ENCODE measurements at places on chromosomes 13 and 19. TPM values are rescaled to one million over a fixed set of nuclear protein-coding genes. Genes with fewer than 3 reads are reported as not detected.
A peak's percentile ranks its signal among the peaks of the same experiment; 100 is the strongest.

DNA sequence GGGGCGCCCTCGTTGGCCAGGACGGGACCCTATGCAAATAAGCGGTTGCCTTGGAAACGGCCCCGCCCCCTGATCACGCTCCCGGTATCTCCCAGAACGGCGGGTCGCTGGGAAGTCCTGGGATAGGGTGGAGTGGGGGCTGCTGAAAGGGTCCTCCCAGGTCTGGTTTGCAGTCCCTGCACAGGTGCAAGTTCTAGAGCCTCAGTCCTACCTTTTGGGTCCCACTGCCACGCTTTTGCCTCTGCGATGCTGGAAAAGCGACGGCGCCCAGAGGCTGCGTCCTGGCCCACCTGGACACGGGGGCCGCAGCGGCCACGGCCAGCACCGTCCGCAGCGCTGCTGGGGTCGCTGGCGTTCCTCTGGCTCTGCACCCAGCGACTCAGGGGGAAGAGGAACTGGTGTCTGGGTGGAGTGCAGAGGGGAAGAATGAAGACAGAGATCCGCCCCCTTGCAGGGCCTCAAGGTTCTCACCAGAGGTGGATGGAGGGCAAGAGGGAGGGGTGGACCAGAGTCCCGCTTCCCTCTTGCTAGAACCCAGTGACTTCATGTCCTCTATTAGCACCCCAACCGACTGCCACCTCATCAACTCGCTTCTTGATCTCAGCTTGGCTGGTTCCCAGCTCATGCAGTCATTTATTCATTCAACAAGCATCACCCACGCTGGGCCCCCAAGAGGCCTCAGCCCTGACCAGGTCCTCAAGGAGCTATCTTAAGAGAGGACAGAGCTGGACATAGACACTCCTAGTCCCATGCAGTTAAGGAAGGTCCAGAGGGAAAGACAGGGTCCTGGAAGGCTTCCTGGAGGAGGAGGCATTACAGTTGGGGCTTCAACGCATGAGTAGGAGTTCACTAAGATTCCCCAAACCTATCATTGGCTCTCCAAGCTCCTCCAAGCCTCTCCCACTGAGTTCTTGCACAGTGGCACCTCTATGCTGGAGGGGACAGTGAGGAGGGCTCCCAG, at the start of gene LRRC25:
Gene LRRC25 (minus strand): TSS at position 381 of the 961 bp plus-strand sequence. CDS start 659 bp downstream, outside the sequence.
- peaks cover 7% of the 10 kb centered on the region for H3K4me1 ChIP-seq
- H3K36me3 ChIP-seq: no peaks in the 10 kb centered on the region
- no peak within 1 kb of the TSS for H3K27ac ChIP-seq
- no peak within 1 kb of the TSS for H3K4me3 ChIP-seq
- DNase-seq: no peak
- no peaks in the 10 kb centered on the region for H3K27me3 ChIP-seq

The ITM2B gene
- total RNA-seq: 207 TPM

The LILRB5 gene
- not detected for total RNA-seq

The ZNF296 gene
- 1.3 TPM for total RNA-seq

The RPL36 gene
- 727 TPM for total RNA-seq

- no peaks in the 10 kb centered on the region for H3K27me3 ChIP-seq
- no peak for DNase-seq
- H3K27ac ChIP-seq: peak overlapping the region; percentile 22
- no peaks in the 10 kb centered on the region for H3K36me3 ChIP-seq
- H3K4me3 ChIP-seq: no peak overlapping the region
Measured at GRCh38 chr13:94251831-94252608, 227.5 kb downstream of the DCT start.

DNA sequence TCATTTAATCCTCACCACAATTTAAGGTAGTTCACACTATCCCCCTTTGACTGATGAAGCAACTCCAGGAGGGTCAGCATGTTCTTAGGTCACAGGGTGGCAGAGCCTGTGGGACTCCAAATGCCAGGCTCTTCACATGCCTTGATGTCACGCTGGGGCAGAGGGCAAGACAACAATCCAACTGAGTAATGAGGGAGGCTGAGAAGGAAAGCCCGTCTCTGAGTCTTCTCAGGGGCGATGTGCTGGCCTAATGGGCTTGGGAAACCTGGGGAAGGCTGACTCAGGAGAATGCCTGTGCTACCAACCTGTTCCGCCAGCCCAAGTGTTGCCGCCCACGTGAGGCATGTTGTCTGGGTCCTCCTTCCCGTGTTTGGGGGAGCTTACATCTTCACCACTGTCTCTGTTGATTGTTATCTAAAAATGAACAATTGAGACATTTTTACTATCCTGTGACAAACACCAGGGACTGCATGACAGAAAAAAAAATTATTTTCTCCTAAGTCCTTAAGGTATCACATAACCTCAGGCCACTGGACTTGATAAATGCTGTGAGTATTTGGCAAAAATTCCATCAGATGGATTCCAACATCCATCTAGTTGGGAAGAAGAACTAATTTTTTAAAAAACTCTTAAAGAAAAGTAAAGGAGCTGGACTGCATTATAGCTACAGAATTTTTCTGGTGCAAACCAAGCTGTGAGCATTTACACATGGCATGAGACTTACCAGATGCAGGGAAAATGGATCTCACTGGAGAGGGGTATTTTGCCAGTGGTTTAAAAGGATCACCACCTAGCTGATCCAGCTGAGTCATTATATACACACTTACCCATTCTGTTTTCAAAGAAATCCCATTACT, 157.5 kb downstream of the RGCC start:
- peaks cover 3% of the 10 kb centered on the region for H3K4me1 ChIP-seq
- H3K27me3 ChIP-seq: no peaks in the 10 kb centered on the region
- peaks cover 15% of the 10 kb centered on the region for H3K36me3 ChIP-seq
- no peak for DNase-seq
- peak overlapping the region; percentile 74 for H3K27ac ChIP-seq

The SYCN gene
- not detected for total RNA-seq

DNA sequence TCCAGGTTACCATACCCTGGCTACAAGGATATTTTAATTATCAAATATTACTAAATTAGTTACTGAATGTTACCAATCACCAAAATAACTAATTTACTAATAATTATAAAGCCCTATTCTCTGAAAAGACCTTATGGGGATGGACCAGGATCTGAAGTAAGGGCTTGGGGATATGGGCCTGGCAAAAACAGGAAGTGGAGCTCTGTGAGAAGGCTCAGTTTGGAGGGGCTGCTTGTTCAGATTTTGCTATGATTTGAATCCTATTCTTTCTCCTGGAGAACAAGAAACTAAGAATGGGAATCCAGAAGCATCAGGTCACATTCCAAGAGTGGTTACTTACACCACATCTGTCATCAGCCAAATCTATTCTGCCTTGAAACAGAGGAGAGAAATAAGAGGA, 148.1 kb downstream of the DNAJC15 start:
- H3K4me3 ChIP-seq: no peak overlapping the region
- no peaks in the 10 kb centered on the region for H3K4me1 ChIP-seq
- no peaks in the 10 kb centered on the region for H3K36me3 ChIP-seq
- no peak for DNase-seq
- no peak overlapping the region for H3K27ac ChIP-seq
- H3K27me3 ChIP-seq: no peaks in the 10 kb centered on the region

GRCh38 chr19:17337675-17338432, 501 bp downstream of the GTPBP3 start:
- peak overlapping the region; percentile 96 for H3K4me3 ChIP-seq
- no peak for DNase-seq
- peaks cover 9% of the 10 kb centered on the region for H3K4me1 ChIP-seq
- peak overlapping the region; percentile 99 for H3K27ac ChIP-seq

DNA sequence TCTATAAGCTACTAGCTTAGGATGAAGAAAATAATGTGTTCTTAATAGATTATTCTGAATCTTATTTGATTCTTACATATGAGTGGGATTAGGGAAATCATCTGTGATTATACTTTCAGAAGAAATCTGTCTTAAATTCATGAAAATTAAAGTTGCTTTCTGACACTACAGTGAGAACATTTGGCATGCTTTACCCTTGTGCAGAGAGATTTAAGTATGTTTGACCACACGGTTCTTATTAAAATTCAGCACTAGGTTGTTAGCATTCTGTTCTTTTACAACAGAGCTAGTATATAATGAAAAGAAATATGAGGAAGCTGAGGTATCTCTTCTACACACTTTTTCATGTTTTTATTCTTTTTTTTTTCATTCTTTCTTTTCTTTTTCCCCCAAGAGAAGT, 2723.9 kb downstream of the PCDH9 start:
- peaks cover 1% of the 10 kb centered on the region for H3K4me1 ChIP-seq
- H3K27ac ChIP-seq: no peak overlapping the region
- H3K36me3 ChIP-seq: no peaks in the 10 kb centered on the region
- no peaks in the 10 kb centered on the region for H3K27me3 ChIP-seq
